ENCODE measurements at places on chromosomes 6 and 20. TPM values are rescaled to one million over a fixed set of nuclear protein-coding genes. Genes with fewer than 3 reads are reported as not detected.

Gene MAP7
- total RNA-seq: 23.9 TPM

Gene HLA-G
- total RNA-seq: not detected

Gene ARMH2
- total RNA-seq: not detected

Gene DEF6
- total RNA-seq: not detected

Gene ACSS2
- 8.7 TPM for total RNA-seq

Gene SOD2
- 164 TPM for total RNA-seq

Gene RAET1L
- total RNA-seq: 0.35 TPM

Gene SLA2
- total RNA-seq: 0.12 TPM

Gene SLC17A3
- total RNA-seq: 1.0 TPM

Gene FAM162B
- total RNA-seq: not detected

Gene APCDD1L
- total RNA-seq: 0.07 TPM

Gene NRSN1
- not detected for total RNA-seq

Gene KDM1B
- total RNA-seq: 6.5 TPM

Gene RUNX2
- total RNA-seq: 1.2 TPM

Gene MYH7B
- total RNA-seq: not detected

Gene CD83
- total RNA-seq: 1.6 TPM

Gene C6orf120
- total RNA-seq: 13.5 TPM

Gene TRIM10
- total RNA-seq: not detected

Gene CST3
- total RNA-seq: 426 TPM

Gene IL17A
- not detected for total RNA-seq

Gene RFX6
- total RNA-seq: not detected

Gene CST7
- total RNA-seq: not detected

Gene FAM217A
- not detected for total RNA-seq

Gene HMGA1
- total RNA-seq: 446 TPM

Gene CCNC
- 31.4 TPM for total RNA-seq

Gene SEMG1
- not detected for total RNA-seq

Gene NTSR1
- total RNA-seq: 0.09 TPM

Gene TMC2
- not detected for total RNA-seq

Gene CCDC170
- total RNA-seq: 0.12 TPM

Gene AKAP12
- total RNA-seq: 197 TPM

Gene DOP1A
- total RNA-seq: 2.7 TPM

Gene SUPT3H
- total RNA-seq: 3.9 TPM

Gene GSTA2
- total RNA-seq: not detected

Gene FLRT3
- total RNA-seq: 2.2 TPM

Gene CD93
- total RNA-seq: not detected

Gene LKAAEAR1
- total RNA-seq: 2.3 TPM

Gene MAP3K5
- total RNA-seq: 2.3 TPM

Gene KIAA1755
- total RNA-seq: 0.13 TPM

Gene BPIFB1
- 0.17 TPM for total RNA-seq

Gene OR2J3
- not detected for total RNA-seq

Gene CGA
- 0.23 TPM for total RNA-seq

Gene WASF1
- total RNA-seq: 10.0 TPM
